ENCODE measurements at places on chromosomes 7 and 10.

GRCh38 chr10:71621231-71622153 is 98.1 kb downstream of the C10orf105 start:
- no peak for DNase-seq

- DNase-seq, result no peak
Measured at GRCh38 chr7:118288098-118288497, 63.6 kb downstream of the ANKRD7 start.

DNA sequence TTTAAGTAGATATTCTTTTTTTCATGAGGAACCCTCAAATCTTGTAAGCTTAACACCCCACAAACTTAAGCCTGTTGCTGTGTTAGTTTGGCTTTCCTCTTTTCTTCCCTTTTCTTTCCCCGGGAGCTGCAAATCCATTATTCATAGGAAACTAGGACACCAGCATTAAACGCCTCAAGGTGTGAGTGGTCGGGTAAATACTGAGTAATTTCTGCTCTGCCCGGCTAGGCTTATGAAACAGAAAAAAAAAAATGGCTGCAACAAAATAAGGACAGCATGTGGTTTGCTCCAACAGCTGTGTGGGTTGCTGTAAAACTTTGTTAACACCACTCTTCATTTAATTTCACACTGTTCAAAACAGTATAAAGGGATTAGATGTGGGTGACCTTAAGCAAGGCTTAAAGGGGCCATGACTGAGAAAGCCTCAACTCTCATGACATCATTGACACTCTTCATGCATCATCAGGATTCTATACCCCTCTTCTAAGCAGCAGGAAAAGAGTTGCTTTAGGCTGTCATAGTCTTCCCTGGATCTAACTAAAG is 104.1 kb downstream of the AOAH start:
- no peak for DNase-seq

GRCh38 chr10:78188446-78188845 is 154.8 kb downstream of the RPS24 start:
- DNase-seq, result no peak

DNA sequence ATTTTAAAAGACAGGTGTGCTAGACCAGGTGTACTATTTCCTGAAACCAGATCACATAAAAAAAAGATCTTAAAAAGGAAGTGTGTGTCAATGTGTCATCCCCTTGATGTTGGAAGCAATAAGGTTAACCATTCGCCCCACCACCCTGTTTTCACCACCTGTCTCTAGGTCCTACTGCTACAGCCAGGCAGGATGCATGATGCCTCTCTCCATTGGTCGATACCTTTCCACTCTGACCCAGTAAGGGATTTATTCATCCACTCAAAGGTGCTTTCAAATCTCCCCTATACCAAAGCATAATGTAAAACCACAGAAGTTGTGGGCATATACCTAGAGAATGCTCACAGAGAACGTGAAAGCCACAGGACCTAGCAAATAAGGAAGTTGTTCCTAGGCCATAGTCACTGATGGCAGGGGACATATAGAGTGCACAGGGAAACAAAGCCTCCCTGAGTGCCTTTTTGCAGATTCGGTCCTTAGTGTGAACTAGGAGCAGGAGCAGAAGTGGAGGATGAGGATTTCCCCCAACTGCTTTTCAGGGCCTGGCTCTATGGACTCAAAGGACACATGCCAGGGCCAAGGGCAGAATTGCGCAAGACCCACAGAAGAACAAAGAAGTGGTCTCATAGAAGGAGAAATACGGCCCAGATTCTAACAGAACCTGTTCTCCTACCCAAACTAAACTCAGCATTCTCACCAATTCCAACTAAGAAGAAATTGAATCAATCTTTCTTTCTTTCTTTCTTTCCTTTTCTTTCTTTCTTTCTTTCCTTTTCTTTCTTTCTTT is 631.5 kb upstream of the NRP1 start:
- no peak for DNase-seq

DNA sequence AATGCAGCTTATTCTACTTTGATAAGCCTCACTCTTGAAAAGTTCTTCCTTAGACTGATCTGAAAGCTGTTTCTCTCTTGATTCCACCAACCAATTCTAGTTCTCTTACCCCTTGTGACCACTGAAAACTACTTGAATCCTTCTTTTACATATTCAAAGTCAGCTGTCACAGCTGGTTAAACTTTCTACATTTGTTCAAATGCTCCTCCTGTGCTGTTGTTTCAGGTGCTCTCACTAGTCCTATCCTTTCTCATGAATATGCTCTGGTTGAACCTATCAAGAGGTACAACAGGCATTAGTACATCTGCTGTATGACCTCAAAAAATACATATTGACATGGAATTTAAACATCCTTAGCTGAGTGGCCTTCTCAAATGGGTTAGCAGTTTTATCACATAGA is 91.5 kb downstream of the MYO3A start:
- DNase-seq, result no peak

GRCh38 chr10:42934351-42934811 is 142.5 kb upstream of the RET start:
- no peak for DNase-seq

GRCh38 chr10:28763471-28764170 is 86.3 kb downstream of the BAMBI start:
- no peak for DNase-seq

DNA sequence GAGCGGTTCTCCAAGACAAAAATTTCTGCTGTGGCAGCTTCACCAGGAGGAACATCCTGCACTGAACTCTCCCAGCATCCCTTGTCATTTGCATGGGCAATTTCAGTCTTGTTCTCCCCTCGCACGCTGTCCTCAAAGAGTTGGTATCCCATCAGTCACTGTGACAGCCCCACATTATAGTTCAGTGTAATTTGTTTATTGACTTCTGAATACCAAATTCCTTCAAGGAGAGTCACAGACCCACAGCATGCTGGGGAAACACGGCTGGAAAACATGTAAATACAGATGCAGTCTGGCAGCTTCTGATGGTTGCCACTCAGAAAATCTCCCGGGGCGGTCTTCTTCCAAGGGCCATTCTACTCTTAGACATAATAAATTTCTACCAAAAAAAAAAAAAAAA is 151.0 kb upstream of the NEBL start:
- DNase-seq, result no peak

GRCh38 chr10:5433182-5433581 is 20.8 kb downstream of the NET1 start:
- DNase-seq, result no peak

- no peak for DNase-seq
Measured at GRCh38 chr10:20363684-20364083, 533.4 kb downstream of the NEBL start.

GRCh38 chr7:87878208-87878735 is 2.0 kb downstream of the DBF4 start:
- DNase-seq, result no peak

- no peak for DNase-seq
Measured at GRCh38 chr7:158856883-158857668, 718 bp downstream of the DYNC2I1 start.

DNA sequence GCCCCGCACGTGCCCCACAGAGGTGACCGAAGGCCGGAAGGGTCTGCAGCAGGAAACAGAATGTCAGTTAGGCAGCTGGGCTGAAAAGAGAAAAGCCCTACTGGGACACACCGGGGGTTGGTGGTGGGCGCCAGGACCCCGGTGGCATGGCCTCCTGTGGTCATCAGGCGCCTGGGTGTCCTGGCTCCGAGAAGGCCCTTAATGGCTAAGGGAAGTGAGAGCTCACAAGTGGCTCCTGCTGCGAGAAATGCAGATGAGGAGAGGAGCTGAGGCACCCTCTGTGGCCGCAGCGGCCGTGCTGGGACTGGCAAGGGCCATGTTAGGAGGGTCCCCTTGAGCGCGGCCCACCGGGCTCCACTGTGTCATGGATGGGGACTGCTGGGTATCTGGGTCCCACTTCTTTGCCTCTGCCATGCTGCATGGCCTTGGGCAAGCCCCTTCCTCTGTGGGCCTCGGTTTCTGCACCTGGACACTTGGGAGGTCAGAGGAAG is 79.2 kb upstream of the GNA12 start:
- no peak for DNase-seq

DNA sequence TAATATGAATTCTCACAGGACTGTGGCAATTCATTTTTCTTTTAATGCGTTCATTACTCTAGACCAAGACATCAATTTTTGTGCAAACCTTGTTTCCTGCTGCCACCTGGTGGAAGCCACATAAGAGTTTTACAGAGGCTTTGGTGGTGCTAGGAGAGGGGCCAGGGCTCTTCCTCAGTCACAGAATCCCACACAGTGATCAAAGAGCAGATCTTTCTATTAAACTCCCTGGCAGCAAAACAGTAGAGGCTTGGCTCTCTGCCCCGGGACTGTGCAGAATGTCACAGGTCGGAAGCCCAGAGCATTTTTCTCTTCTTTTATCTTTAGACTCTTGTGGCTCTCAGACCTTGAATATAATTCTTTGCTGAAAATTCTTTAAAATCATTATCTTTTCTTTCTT is 506.4 kb upstream of the C7orf33 start:
- peak; percentile 29 for DNase-seq

GRCh38 chr10:88386204-88386788 is 196.8 kb downstream of the RNLS start:
- no peak for DNase-seq

- no peak for DNase-seq
Measured at GRCh38 chr10:32949221-32949678, 8.8 kb downstream of the ITGB1 start.

- peak; percentile 21 for DNase-seq
Measured at GRCh38 chr7:38476764-38477163, 154.4 kb downstream of the AMPH start.

- no peak for DNase-seq
Measured at GRCh38 chr7:104967088-104967487, 46.9 kb upstream of the KMT2E start.

DNA sequence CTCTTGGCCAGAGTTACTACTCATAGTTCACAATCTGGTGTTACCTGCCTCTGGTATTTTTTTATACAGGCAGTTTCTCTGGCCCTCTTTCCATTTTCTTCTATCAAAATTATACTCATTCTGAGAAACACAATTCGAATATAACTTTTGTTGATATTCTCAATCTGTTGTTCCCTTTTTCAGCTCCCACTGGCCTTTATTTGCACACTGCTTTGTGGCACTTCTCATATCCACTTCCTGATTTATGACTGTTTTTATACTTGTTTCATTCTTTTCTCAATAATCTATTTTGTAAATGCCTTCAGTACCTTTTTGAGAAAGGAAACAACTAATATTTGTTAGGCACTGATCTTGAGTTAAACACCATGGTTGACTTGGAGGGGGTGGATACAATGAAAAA is 93.8 kb upstream of the HDAC9 start:
- DNase-seq, result no peak

GRCh38 chr7:133973710-133974109 is 153.4 kb upstream of the LRGUK start:
- DNase-seq, result no peak

- DNase-seq, result no peak
Measured at GRCh38 chr7:101093906-101094305, 8.6 kb downstream of the TRIM56 start.

DNA sequence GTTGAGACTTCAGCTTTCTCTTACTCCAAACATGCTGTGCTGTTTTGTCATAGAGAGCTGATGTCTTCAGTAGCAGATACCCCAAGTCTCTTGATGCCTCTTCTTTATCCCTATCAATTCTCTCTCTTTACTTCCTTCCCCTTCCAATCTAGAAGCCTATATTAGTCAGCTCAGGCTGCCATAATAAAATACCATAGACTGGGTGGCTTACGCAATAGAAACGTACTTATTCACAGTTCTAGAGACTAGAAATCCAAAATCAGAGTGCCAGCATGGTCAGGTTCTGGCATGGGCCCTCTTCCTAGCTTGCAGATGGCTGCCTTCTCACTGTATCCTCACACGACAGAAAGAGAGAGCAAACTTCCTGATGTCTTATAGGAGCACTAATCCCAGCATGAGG is 9.0 kb upstream of the GARS1 start:
- DNase-seq, result no peak

DNA sequence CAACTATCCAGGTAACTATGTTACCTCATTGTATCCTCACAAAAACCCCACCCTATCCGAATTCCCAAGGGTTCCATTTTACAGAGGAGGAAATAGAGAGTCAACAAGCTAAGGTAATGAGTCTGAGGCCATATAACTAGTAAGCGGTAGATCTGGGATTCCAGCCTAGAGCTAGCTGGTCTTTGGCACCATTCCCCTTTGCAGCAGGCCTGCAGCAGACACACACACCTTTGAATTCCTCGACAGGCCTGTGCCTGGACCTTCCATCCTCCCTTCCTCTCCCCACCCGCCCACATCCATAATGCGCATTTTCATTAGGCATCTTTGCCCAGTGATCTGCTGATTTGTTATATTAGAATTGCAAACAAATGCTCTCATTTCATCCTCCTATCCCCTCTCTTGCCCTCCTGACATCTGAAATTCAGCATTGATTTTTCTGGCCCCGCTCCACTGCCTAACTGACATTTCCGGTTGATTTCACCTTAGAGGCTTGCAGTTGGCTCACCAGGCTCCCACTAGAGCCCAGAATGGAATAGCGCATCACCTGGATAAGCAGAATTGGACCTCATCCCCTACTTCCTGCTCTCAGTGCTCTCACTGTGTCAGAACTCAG is 129.5 kb downstream of the PLXNA4 start:
- DNase-seq, result no peak

DNA sequence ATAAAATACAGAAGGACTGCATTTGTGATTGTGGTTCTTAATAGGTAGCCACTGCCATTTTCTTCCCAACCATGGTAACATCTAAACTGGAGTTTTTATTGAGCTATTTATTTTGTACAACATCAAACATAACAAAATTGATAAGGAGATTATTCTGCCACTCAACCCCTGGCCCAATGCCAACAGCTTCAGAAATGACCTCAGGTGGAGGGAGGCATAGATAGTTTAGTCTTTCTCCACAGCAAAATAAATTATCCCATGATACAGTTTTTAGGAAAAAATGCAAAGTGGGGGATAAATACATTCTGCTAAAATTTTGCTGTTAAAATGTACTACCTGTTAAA is 57.6 kb downstream of the LRRTM3 start:
- no peak for DNase-seq

- DNase-seq, result no peak
Measured at GRCh38 chr7:30970074-30970473, 6.3 kb downstream of the GHRHR start.

DNA sequence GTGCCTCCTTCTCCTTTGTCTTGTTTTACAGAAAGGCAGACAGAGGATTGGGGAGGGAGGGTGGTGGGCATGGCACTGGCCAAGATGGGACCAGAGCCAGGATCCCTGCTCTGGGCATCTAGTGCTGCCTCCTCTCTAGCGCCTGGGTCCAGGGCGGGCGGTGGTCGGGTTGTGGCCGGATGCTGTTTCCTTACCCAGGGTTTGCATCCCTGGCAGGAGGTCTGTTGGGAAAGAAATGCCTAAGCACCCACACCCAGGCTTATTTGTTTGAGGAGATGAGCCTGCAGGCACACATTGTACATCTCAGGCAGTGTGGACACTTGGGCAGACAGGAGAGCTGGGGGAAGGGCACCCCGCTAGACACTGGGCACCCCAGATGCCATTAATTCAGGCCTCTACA is 102.3 kb upstream of the PCBD1 start:
- no peak for DNase-seq

GRCh38 chr7:32116436-32116835 is 46.2 kb upstream of the PDE1C start:
- peak; percentile 3 for DNase-seq

- DNase-seq, result no peak
Measured at GRCh38 chr7:25949736-25950487, 202.1 kb upstream of the NFE2L3 start.

- no peak for DNase-seq
Measured at GRCh38 chr10:97494863-97495506, 3.2 kb downstream of the MMS19 start.
